ENCODE measurements at places on chromosomes 13 and 19. TPM values are rescaled to one million over a fixed set of nuclear protein-coding genes. Genes with fewer than 3 reads are reported as not detected.

- H3K4me1 ChIP-seq: no peaks in the 10 kb centered on the region
- H3K27me3 ChIP-seq: peaks cover 16% of the 10 kb centered on the region
- H3K27ac ChIP-seq: no peak overlapping the region
- H3K36me3 ChIP-seq: no peaks in the 10 kb centered on the region
These were observed 68.1 kb downstream of the ERCC5 start for GRCh38 chr13:102913914-102914313.

Gene IGFL1
- not detected for total RNA-seq

Gene PODNL1
- 1.4 TPM for total RNA-seq

Gene NEK5
- not detected for total RNA-seq

DNA sequence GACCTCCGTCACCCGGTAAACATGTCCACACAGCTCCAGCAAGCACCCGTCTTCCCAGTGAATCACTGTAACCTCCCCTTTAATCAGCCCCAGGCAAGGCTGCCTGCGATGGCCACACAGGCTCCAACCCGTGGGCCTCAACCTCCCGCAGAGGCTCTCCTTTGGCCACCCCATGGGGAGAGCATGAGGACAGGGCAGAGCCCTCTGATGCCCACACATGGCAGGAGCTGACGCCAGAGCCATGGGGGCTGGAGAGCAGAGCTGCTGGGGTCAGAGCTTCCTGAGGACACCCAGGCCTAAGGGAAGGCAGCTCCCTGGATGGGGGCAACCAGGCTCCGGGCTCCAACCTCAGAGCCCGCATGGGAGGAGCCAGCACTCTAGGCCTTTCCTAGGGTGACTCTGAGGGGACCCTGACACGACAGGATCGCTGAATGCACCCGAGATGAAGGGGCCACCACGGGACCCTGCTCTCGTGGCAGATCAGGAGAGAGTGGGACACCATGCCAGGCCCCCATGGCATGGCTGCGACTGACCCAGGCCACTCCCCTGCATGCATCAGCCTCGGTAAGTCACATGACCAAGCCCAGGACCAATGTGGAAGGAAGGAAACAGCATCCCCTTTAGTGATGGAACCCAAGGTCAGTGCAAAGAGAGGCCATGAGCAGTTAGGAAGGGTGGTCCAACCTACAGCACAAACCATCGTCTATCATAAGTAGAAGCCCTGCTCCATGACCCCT, 9.0 kb upstream of the CEACAM5 start:
- H3K36me3 ChIP-seq: no peaks in the 10 kb centered on the region
- H3K27ac ChIP-seq: no peak overlapping the region
- H3K4me1 ChIP-seq: no peaks in the 10 kb centered on the region
- peaks cover 3% of the 10 kb centered on the region for H3K27me3 ChIP-seq
- H3K4me3 ChIP-seq: no peak overlapping the region

Gene FAM216B
- not detected for total RNA-seq

DNA sequence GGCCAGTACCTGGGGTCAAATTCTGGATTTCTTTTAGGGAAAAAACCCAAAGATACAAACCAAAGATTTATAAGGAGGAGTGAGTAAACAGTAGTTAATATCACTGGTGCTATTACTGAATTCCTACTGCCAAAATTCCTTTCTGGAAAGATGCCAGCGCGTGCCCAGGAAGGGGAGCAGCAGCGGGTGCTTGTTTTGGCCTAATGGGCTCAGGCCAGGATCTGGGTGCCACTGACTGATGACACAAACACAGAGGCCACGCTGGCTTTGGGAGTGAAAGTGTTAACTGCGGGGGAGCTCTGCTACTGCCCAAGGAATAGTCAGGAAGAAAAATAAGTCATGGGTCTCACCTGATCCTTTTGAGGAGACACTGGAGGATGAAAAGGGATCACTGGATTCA, 61.2 kb downstream of the KLF2 start:
- peaks cover 23% of the 10 kb centered on the region for H3K4me1 ChIP-seq
- no peaks in the 10 kb centered on the region for H3K27me3 ChIP-seq
- no peak overlapping the region for H3K27ac ChIP-seq
- H3K36me3 ChIP-seq: peaks cover 41% of the 10 kb centered on the region

GRCh38 chr19:17553256-17553655, 2.2 kb upstream of the COLGALT1 start:
- H3K4me1 ChIP-seq: peaks cover 11% of the 10 kb centered on the region
- no peaks in the 10 kb centered on the region for H3K36me3 ChIP-seq
- H3K27me3 ChIP-seq: no peaks in the 10 kb centered on the region

GRCh38 chr19:15443325-15443724, 6.4 kb downstream of the WIZ start:
- DNase-seq: no peak
- no peak overlapping the region for H3K27ac ChIP-seq
- H3K4me3 ChIP-seq: no peak overlapping the region
- H3K27me3 ChIP-seq: no peaks in the 10 kb centered on the region
- peaks cover 2% of the 10 kb centered on the region for H3K4me1 ChIP-seq

GRCh38 chr19:30086220-30086619, 144.2 kb downstream of the URI1 start:
- H3K27ac ChIP-seq: no peak overlapping the region
- no peaks in the 10 kb centered on the region for H3K36me3 ChIP-seq
- H3K4me3 ChIP-seq: no peak overlapping the region
- H3K4me1 ChIP-seq: peaks cover 2% of the 10 kb centered on the region
- no peak for DNase-seq

Gene ZSCAN1
- not detected for total RNA-seq

Gene N4BP2L2
- 180 TPM for total RNA-seq

DNA sequence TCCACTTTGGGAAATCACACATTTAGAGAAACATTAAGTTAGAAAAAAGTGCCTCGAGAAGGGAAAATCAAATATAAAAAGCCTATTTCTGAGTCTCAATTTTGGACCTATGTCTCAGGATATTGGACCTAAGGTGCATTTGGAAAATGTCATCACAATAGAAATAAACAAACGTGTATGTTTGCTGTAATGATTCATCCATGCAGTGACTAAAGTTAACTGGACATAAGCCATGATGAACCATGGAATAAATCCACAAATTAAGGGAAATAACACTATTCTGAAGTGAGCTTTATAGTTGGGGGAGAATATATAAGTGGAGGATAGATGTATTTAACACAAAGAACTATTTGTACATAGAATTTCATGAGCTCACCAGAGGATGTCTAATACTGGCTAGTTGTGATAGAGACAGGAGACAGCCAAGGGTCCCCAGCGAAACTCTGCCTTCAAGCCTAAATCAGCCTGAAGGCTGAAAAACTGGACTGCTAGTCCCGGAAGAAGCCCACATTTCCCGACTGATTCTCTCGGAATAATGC, 963.3 kb upstream of the SPRY2 start:
- H3K4me1 ChIP-seq: no peaks in the 10 kb centered on the region
- no peaks in the 10 kb centered on the region for H3K36me3 ChIP-seq
- H3K27ac ChIP-seq: no peak overlapping the region
- H3K27me3 ChIP-seq: no peaks in the 10 kb centered on the region
- DNase-seq: no peak
- H3K4me3 ChIP-seq: no peak overlapping the region

Gene B3GNT3
- not detected for total RNA-seq

- no peaks in the 10 kb centered on the region for H3K36me3 ChIP-seq
- peaks cover 14% of the 10 kb centered on the region for H3K4me1 ChIP-seq
- no peak for DNase-seq
- H3K4me3 ChIP-seq: no peak overlapping the region
- no peak overlapping the region for H3K27ac ChIP-seq
- peaks cover 15% of the 10 kb centered on the region for H3K27me3 ChIP-seq
These were observed 38.2 kb downstream of the ATP12A start for GRCh38 chr13:24718192-24718965.

DNA sequence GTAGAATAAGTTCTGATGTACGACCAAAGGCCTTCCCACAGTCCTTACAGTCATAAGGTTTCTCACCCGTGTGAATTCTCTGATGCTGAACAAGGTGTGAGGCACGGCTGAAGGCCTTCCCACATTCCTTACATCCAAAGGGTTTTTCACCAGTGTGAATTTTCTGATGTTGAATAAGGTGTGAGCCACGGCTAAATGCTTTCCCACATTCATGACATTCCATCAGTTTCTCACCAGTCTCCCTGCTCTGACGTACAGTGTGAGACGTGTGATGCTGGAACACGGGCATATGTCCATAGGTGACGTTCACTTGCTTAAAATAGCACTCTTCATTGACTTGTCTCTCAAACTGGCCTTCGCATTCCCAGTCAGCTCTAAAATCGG, 31.0 kb upstream of the COX7A1 start:
- DNase-seq: no peak
- no peaks in the 10 kb centered on the region for H3K4me1 ChIP-seq
- no peaks in the 10 kb centered on the region for H3K27me3 ChIP-seq
- H3K4me3 ChIP-seq: no peak overlapping the region

GRCh38 chr19:4233282-4233853, 4.0 kb downstream of the EBI3 start:
- H3K4me1 ChIP-seq: peaks cover 4% of the 10 kb centered on the region
- no peaks in the 10 kb centered on the region for H3K36me3 ChIP-seq
- H3K4me3 ChIP-seq: no peak overlapping the region
- DNase-seq: peak; percentile 85
- peak overlapping the region; percentile 24 for H3K27ac ChIP-seq

DNA sequence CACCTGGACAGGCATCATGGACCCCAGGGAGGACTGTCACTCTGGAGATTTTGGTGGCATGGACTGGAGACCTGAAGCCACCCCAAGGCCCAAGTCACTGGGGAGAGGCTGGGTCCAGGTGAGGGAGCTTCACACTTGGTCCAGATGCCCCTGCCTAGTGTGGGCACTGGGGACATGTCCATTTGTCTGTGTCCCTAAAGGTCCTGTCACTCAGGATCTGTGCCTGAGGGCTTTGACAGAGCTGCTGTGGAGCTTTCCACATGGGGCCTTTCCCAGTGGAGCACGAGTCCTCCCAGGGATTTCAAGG, 40.5 kb upstream of the CEACAM8 start:
- H3K4me3 ChIP-seq: no peak overlapping the region
- H3K4me1 ChIP-seq: peaks cover 3% of the 10 kb centered on the region
- peaks cover 3% of the 10 kb centered on the region for H3K27me3 ChIP-seq
- no peak for DNase-seq
- H3K27ac ChIP-seq: no peak overlapping the region
- H3K36me3 ChIP-seq: no peaks in the 10 kb centered on the region

Gene PABPC3
- total RNA-seq: 0.42 TPM

GRCh38 chr13:39051157-39051556, 12.9 kb downstream of the NHLRC3 start:
- no peak overlapping the region for H3K4me3 ChIP-seq
- H3K27me3 ChIP-seq: no peaks in the 10 kb centered on the region
- no peak for DNase-seq
- no peak overlapping the region for H3K27ac ChIP-seq
- peaks cover 6% of the 10 kb centered on the region for H3K36me3 ChIP-seq

DNA sequence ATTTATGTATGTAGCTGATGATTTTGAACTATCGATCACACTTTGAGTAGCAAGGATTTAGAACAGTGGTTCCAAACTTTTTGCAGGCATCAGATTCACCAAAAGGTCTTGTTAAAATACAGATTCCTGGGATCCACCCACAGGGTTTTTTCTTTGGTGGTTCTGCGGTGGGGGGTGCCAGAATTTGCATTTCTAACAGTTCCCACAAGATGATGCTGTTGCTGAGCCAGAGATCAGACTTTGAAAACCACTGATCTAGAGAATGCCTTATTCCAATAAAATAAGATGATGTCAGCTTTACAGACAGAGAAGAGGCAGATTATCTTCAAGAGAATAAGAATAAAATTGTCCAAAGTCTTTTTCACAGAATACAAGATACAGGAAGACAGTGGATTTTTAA, 80.9 kb upstream of the SHISA2 start:
- no peak overlapping the region for H3K4me3 ChIP-seq
- no peak overlapping the region for H3K27ac ChIP-seq
- no peaks in the 10 kb centered on the region for H3K36me3 ChIP-seq
- no peak for DNase-seq
- H3K27me3 ChIP-seq: peaks cover 2% of the 10 kb centered on the region
- no peaks in the 10 kb centered on the region for H3K4me1 ChIP-seq

- H3K4me3 ChIP-seq: peak overlapping the region; percentile 80
- no peaks in the 10 kb centered on the region for H3K27me3 ChIP-seq
- peak overlapping the region; percentile 99 for H3K27ac ChIP-seq
- H3K36me3 ChIP-seq: peaks cover 25% of the 10 kb centered on the region
These were observed 565 bp upstream of the ZFP30 start for GRCh38 chr19:37655689-37656371.

Gene KL
- total RNA-seq: 0.64 TPM

DNA sequence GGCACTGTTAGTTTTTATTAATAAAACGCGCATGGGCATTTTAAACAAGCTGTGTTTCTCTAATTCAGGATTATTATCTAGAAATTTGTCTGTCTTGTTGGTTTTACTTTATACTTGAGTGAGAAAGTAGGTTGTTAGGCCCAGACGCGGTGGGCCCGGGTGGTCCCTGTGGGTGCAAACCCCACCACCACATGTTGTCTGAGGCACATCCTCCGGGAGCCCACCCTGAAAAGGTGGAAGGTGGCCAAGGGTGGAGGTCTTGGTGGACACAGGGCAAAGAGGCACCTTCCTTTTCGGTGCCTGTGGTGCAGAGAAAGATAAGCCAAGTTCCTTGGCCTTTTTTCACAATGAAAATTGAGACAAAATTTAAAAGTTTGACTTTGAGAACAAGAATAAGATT, 16.6 kb downstream of the ATP4B start:
- no peak for DNase-seq
- H3K4me1 ChIP-seq: peaks cover 8% of the 10 kb centered on the region
- no peak overlapping the region for H3K27ac ChIP-seq
- H3K4me3 ChIP-seq: no peak overlapping the region

Gene CD37
- 246 TPM for total RNA-seq

Gene BCKDHA
- 26.9 TPM for total RNA-seq

Gene GNG7
- 2.2 TPM for total RNA-seq

DNA sequence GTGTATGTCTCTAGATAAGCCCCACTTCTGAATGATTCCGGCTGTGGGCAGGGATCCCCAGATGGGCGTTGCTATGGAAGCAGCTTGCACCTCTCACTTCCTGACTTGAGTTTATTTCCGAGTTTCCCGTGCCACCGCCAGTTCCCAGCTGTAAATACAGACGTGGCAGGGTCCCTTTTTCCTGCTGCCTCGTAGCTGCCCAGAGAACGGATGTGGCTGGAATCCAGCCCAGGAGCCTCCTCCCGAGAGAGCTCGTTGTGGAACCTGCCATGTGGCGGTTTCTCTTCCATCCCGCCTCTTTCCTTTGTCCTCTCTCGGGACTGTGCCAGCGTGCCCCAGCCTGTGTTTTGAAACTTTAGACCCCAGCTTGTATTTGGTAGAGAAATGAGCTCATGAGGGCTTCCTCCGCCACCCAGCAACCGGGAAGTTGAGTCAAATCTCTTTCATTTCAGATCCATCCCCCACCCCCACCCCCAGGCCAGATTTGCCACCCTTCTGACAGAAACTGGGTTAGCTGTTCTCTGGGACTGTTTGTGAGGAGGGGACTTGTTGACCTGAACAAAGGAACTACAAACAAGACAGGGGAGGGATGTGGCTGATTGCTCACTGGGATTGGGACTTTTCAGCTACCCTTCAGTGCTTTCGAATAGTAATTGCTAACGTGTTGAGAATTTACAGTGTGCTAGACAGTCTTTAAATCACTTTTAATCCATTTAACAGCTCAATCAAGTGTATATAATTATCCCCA, 96.6 kb downstream of the SIPA1L3 start:
- no peaks in the 10 kb centered on the region for H3K4me1 ChIP-seq
- H3K4me3 ChIP-seq: no peak overlapping the region
- DNase-seq: no peak
- H3K36me3 ChIP-seq: no peaks in the 10 kb centered on the region
- H3K27ac ChIP-seq: no peak overlapping the region
